GM04504 (cell line): ENCODE measurements at places on chromosomes 16 and 17.

- no peak for DNase-seq
These were observed 12.0 kb downstream of the IL21R start for GRCh38 chr16:27413956-27414355.

DNA sequence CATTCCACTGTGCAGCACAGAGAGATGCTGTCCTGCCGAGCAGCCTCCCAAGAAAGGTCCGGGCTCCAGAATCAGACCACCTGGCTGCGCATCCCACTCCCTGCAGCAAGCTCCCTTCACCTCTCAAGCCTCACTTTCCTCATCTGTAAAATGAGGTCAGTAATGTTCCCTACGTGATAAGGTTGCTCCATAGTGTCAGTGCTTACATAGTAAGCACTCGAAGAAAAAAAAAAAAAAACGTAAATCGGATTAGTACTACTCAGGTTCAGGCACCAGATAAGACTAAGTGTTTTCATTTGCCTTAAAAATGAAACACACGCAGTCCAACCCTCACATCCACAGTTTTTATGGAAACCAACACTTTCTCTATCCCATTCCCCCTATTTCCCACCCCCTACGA, 76.7 kb downstream of the CCT6B start:
- no peak for DNase-seq

DNA sequence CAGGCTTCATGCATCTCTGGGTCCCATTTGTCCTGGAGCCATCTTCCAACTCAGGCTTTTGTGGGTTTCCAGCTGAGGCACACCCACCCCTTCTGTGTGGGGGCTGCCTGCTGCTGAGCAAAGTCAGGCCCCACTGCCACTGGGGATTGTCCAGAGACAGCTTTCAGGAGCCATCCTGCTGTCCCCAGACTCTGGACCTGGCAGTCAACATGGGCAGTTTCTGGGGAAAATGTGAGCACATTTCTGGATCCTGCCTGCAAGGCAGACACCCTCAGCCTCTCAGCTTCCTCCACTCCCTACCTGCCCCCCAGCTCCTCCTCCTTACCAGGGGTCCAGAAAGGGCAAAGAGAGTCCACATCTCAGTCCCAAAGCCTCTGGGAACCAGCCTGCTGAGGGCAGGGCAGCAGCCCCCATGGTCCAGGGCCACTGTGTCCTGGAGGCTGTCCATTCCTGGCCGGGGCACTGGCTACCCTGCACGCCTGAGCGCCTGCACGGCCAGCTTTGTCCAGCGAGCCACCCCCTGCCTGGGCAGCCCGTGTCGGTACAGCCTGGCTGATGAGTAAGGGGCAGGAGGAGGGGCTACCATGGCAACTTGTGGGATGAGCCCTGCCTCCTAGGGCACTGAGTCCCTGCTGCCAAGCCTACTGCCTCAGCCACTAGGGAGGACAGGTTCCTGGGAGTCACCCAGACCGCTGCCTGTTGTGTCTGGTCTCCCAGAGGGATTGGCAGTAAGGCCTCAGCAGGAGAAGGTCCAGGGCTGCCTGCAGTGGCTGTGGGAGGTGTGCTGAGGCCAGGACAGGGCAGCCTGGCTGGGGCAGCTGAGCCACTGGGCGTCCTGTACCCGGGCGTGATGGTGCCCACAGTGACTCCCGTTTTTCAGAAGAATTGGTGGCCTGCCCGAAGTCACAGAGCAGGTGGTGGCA, at the start of gene SLC47A2:
Gene SLC47A2 (minus strand): TSS at position 477 of the 923 bp plus-strand sequence. CDS start 29 bp downstream, at position 448.
- no peak for DNase-seq

DNA sequence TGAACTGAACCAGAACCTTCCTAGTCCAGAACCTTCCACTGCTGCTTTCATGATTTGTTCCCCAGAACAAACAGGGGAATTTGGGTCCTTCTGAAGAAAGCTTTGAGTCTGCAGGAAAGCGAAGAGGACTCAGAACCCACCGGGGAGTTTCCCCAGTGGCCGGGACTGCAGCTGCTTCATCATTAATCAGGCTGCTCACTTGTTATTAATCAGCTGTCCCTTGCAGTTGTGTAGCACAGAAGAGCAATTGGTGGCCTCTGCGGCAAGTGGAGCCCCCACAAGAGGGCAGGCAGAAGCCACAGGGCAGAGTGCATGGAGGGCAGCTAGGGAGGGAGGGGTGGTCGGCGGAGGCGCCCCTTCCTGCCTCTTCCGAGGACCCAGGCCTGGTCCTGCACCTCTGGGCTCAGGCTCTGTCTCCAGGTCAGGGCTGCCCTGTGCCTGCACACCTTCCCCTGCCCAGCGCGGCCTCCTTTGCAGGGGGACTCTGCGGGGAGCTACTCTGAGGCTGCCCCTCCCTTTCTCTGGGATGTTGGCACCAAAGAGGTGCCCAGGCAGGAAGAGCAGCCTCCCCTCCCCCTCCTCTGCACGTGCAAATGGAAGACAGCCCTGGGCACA, 6.9 kb downstream of the CCL17 start:
- DNase-seq, result no peak

GRCh38 chr17:10013365-10014112, 108.5 kb upstream of the RCVRN start:
- no peak for DNase-seq

DNA sequence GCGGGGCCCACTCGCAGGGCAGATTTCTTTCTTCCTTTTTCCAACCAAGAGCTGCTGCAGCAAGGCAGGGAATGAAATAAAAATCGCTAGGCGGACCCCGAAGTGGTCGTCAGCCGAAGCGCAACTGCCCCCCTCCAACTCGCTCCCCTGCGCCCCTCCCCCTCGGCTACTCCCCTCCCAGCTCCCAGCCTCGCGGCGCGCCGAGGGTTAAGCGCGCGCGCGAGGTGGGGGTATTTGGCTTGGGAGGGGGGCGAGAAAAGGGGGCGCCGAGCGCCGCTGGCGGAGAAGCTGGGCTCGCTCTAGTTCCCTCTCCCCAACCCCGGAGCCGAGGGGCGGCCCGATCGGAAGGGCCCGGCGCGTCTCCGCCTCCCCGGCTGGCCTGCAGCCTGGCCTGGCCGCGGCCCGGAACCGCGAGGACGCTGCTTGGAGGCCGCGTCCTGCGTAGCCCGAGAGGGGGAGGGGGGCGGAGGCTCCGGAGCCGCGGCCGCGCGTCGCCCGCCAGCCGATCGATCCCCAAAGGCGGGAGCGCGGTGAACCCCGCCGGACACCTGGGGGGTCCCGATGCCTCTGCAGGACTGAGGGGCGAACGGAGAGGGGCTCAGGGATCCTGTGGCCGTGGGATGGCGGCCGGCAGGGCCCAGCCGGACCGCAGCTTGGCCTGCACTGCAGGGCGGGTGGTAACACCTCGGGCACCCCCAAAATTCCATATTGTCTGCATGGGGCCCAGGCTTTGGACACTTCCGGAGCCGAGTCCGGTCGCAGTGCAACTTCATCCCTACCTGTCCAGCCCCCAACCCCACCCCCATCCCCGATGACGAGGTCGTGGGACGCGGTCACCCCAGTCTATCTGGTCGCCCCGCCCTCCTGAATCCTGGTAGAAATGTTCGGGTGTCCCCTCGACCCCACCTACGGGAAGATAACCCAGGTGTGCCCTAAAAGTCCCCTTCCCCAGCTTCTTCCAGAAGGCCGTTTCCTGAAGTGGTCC, 4.9 kb upstream of the CBX4 start:
- DNase-seq, result peak; percentile 43

GRCh38 chr17:77916703-77917481, 41.6 kb upstream of the TNRC6C start:
- DNase-seq, result no peak
